Natural killer cell treated with Interleukin-12 subunit alpha and Interleukin-12 subunit beta and Interleukin-15 and Interleukin-18, amount 100 ng/mL, for 72 hours (primary cell): ENCODE measurements at places on chromosomes 5 and 9. TPM values are rescaled to one million over a fixed set of nuclear protein-coding genes. Genes with fewer than 3 reads are reported as not detected.

Gene CBY3
- 1.6 TPM for total RNA-seq

Gene PCAT7
- not detected for total RNA-seq

Gene HRH2
- total RNA-seq = 3.2 TPM

GRCh38 chr5:116944183-116944582 is 369.6 kb upstream of the SEMA6A start:
- no peak overlapping the region for H3K4me3 ChIP-seq
- H3K27me3 ChIP-seq = no peaks in the 10 kb centered on the region
- H3K27ac ChIP-seq = no peak overlapping the region
- DNase-seq = no peak

GRCh38 chr5:61306531-61307131 is 25.4 kb upstream of the ZSWIM6 start:
- no peaks in the 10 kb centered on the region for H3K36me3 ChIP-seq
- H3K27ac ChIP-seq = no peak overlapping the region
- peaks cover 40% of the 10 kb centered on the region for H3K27me3 ChIP-seq
- no peak overlapping the region for H3K4me3 ChIP-seq
- no peak for DNase-seq

DNA sequence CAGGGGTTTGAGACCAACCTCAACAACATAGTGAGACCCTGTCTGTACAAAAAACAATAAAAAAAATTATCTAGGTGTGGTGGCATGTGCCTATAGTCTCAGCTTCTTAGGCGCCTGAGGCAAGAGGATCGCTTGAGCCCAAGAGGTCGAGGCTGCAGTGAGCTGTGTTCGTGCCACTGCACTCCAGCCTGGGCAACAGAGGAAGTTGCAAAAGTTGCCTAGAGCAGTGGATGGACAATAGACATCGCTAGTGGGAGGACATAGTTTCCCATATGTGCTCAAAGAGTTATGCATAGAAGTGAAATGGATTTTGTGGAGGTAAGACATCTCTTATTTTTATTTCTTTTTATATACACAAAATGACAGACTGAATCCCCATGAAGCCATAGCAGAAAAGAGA is 19.0 kb downstream of the HNRNPK start:
- no peaks in the 10 kb centered on the region for H3K36me3 ChIP-seq
- peak overlapping the region; percentile 12 for H3K27ac ChIP-seq
- no peak overlapping the region for H3K4me3 ChIP-seq

GRCh38 chr5:22431406-22431805 is 421.7 kb downstream of the CDH12 start:
- H3K4me1 ChIP-seq = no peaks in the 10 kb centered on the region
- no peak overlapping the region for H3K27ac ChIP-seq
- H3K27me3 ChIP-seq = no peaks in the 10 kb centered on the region
- no peak overlapping the region for H3K4me3 ChIP-seq
- H3K36me3 ChIP-seq = peaks cover 6% of the 10 kb centered on the region
